Eye (tissue), 1 donor: ENCODE measurements at places on chromosomes 16 and 17.

DNA sequence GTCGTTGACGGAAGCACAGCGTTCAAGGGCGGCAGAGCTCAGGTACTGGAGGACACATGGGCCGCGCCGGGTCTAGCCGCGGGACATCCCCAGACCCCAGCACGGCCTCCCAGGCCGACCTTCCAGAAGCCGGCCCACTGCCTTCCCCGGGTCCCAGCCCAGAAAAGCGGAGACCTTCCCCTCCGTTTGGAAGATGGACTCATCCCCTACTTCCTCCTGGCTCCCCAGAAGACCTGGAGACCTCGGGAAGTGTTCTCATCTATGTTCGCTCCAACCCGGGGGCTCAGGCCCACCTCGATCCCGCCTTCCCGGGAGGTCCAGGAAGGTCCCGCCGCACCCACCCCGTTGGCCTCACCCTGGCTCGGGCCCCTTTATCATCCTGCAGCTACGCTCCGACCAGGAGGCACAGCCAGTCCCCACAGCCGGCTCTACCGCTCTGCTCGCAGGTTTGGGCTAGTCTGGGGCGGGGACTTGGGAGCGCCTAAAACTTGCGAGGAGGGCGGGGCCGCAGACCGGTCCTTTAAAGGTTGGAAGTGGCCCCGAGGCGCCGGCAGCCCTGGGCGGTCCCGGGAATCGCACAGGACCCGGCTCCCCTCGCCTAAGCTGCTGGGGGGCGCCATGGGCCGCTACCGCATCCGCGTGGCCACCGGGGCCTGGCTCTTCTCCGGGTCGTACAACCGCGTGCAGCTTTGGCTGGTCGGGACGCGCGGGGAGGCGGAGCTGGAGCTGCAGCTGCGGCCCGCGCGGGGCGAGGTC lies at the start of gene ALOX12:
Gene ALOX12 (plus strand): TSS at position 550 of the 756 bp plus-strand sequence. CDS start 69 bp downstream, at position 619.
- DNase-seq: peak; percentile 57

GRCh38 chr16:30354423-30355143 lies 525 bp downstream of the CD2BP2 start:
- no peak for DNase-seq

DNA sequence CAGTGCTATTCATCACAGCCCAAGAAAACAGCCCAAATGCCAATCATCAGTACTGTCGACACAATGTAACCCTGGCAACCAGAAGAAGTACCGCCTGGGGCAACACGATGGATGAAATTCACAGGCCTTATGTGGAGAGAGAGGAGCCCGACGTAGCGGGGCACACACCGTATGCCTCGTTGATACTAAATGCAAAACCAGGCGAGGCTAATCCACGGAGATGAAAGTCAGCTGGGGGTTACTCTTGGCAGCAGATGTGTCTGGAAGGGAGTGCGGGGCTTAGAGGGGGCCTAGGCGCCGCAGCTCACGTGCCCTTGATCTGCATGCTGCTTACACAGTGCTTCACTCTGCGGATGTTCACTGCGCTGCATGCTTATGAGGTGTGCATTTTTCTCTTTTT lies 29.8 kb downstream of the ITGAE start:
- peak; percentile 41 for DNase-seq

DNA sequence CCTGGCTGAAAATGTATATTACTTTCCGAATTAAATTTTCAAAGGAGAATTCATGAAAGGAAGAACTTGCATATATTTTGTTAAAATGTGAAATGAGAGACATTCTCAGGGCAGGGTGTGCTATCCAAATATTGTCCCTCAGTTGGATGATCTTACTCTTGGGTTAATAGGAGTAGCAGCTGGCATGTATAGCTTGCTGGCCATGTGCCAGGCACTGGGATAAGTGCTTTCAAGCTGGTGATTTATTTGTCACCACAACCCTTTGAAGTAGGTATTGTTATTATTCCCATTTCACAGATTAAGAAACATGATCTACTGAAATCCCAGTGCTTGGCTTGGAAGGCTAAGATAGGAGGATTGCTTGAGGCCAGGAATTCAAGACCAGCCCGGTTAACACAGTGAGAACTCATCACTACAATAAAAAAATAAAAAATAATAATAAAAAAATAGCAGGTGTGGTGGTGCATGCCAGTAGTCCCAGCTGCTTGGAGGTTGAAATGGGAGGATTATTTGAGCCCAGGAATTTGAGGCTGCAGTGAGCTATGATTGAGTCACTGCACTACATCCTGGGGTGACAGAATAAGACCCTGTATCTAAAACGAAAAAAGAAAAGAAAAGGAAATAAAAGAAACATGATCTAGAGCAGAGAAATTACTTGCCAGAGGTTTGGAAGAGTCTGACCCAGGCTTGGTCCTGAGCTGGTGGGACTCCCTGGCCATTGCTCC lies 11.6 kb upstream of the MPHOSPH6 start:
- DNase-seq: no peak

DNA sequence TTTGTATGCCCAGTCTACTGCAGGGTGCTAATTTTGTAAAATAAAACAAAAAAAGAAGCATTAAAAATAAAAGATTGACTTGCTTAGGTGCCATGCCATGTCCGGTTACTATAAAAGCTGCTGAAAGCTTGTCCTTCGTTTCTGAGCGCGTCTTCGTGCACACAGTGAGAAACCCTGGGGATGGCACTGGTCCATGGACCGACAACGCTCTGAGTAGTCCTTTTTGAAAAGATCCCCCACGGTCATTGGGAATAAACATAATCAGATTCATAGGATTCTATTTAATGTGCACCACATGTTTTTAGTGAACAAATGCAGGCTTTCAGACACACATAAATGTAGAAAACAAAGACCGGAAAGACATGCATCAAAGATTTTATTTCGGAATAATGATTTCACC lies 146.3 kb downstream of the XYLT1 start:
- no peak for DNase-seq
